Adrenal gland (tissue), 19 donors: ENCODE measurements at places on chromosomes 11 and 22. TPM values are rescaled to one million over a fixed set of nuclear protein-coding genes. Genes with fewer than 3 reads are reported as not detected.

GRCh38 chr11:101428918-101429317 lies 154.9 kb downstream of the TRPC6 start:
- no peak for DNase-seq

GRCh38 chr11:104219096-104219495 lies 55.1 kb upstream of the PDGFD start:
- no peak for DNase-seq

GRCh38 chr11:14300661-14301304 lies 58.2 kb downstream of the RRAS2 start:
- DNase-seq: peak; percentile 73

DNA sequence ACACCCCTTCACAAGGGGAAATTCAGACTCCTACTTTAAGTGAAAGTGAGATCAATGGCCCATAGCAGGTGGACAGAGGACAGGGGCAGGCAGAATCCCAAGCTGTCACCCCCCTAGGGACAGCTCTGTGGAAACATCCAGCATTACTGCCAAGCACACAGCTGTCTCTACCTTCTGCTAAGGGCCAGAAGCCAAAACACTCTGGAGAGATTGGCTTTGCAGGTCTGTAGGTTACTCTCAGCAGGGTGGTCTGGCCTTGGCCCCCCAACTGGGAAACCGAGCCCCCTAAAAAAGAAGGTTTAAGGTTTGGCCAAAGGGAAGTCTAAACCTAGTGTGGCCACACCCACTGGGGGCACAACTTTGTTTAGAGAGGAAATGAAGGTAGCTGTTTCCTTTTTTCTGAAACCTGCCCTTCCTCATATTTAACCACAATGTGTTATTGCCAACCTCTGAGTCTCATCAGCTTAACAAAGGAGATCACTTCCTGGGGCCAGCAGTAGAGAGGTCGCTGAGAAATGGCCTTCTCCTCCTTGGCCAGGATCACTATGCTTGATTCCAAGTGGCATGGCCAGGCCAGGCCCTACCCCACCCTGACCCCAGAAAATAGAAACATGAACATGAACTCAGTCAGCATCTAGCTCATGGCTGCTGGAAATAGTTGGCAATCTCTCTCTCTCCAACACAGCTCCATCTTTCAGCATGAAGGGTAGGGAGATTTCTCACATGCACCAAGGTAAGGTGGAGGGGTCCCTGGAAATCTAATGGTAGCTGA lies 25.9 kb upstream of the SCARF2 start:
- DNase-seq: no peak

GRCh38 chr11:13160346-13160745 lies 117.2 kb upstream of the BMAL1 start:
- DNase-seq: no peak

MMP8 gene
- 0.11 TPM for total RNA-seq

TRPM5 gene
- total RNA-seq: 0.68 TPM

DNA sequence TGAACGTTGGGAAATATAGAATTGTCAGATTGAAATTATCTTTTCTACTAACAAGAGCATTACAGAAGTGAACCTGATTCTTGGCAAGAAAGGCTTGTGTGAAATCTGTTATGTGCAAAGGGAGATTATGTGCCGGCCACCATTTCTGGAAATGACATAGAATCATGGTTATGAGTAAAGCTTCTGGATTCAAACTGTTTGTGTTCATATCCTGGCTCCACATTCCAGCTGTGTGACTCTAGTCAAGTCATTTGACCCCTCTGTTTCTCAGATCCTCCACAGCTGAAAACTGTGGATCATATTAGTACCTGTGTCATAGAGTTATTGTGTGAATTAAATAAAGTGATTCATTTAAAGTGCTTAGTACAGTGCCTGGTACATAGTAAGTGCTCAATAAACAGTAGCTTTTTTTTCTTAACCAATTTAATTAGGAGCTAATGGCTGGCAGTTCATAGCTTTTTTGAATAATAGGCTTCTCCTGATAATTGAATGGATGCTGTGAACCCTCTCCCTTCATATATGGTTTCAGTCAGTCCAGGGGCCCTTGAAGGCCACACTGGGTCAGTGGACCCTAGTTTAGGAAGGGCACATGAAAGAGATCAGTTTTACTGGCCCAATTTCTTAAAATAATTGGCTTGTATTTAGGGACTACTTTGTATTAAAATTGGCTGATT lies 34.6 kb downstream of the EHF start:
- no peak for DNase-seq

LRRC74B gene
- total RNA-seq: not detected

DNA sequence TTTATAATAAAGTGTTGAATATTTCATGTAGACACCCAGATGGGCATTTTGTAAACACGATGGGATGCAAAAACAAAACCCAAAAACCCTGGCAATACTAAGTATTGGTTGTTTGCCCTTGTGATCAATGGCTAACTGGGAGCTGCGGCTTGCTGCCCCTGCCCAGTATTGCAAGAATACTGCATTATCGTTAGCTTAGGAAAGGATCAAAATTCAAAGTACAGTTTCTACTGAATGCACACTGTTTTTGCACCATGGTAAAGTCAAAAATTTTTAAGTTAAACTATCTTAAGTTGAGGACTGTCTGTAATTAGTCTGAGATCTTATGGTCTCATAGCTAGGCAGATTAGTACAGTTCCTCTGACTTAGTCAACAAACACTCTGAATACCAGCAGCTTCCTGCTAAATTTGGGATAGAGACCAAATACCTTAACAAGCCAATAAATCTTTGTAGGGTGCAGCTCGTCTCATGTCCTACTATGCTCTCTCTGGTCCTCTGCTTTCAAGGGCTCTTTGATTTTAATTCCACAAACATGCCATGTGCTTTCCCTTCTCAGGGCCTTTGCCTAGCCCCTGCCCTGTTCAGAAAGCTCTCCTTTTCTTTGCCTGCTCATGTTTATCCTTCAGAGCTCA lies 4.0 kb downstream of the CCDC90B start:
- DNase-seq: no peak

GRCh38 chr11:2316169-2316962 lies 14.6 kb downstream of the TSPAN32 start:
- DNase-seq: no peak

OR2AG1 gene
- not detected for total RNA-seq

EXPH5 gene
- 0.14 TPM for total RNA-seq

BTBD18 gene
- not detected for total RNA-seq

TNNI2 gene
- 12.8 TPM for total RNA-seq

HIRA gene
- 11.1 TPM for total RNA-seq
